ENCODE measurements at places on chromosomes 11 and 22. TPM values are rescaled to one million over a fixed set of nuclear protein-coding genes. Genes with fewer than 3 reads are reported as not detected.

GRCh38 chr11:71209181-71209580 lies 43.2 kb downstream of the SHANK2 start:
- H3K4me3 ChIP-seq: no peak overlapping the region
- no peaks in the 10 kb centered on the region for H3K27me3 ChIP-seq
- no peak overlapping the region for H3K27ac ChIP-seq
- H3K36me3 ChIP-seq: no peaks in the 10 kb centered on the region
- DNase-seq: no peak

The RAB39A gene
- total RNA-seq: 0.67 TPM

The TMPRSS4 gene
- not detected for total RNA-seq

GRCh38 chr11:70097783-70098563 lies 19.9 kb downstream of the ANO1 start:
- H3K27me3 ChIP-seq: no peaks in the 10 kb centered on the region
- H3K4me3 ChIP-seq: no peak overlapping the region
- H3K27ac ChIP-seq: no peak overlapping the region

DNA sequence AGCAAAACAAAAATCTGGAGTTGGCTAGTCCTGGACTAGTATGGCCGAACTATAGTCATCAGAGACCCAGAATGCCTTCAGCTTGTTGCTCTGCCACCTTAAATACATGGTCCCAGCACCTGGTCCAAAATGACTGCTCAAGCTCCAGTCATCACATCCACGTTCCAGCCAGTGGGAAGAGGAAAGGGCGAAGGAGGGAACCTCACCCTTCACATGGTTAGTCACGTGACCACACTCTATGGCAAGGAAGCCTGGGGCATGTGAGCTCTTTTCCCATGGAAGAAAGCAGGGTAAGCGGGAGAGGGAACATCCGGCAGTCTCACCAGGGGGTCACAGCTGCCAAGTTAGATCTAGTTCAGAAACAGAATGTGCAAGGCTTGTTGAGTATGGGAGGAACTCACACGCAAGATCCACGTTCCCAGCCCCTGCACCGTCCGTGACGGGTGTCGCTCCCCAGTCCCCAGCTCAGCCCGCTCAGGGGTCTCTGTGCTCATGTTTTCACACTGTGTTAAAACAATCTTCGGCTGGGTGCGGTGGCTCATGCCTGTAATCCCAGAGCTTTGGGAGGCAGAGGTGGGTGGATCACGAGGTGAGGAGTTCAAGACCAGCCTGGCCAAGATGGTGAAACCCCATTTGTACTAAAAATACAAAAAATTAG lies 1.9 kb upstream of the ANO9 start:
- no peak overlapping the region for H3K4me3 ChIP-seq
- peaks cover 3% of the 10 kb centered on the region for H3K27me3 ChIP-seq
- no peak for DNase-seq
- no peaks in the 10 kb centered on the region for H3K36me3 ChIP-seq

GRCh38 chr11:2460540-2461252 lies 15.9 kb downstream of the KCNQ1 start:
- no peaks in the 10 kb centered on the region for H3K4me1 ChIP-seq
- DNase-seq: no peak

GRCh38 chr22:30604723-30605122 lies 2.3 kb upstream of the TCN2 start:
- no peak overlapping the region for H3K4me3 ChIP-seq
- no peaks in the 10 kb centered on the region for H3K36me3 ChIP-seq
- peaks cover 23% of the 10 kb centered on the region for H3K4me1 ChIP-seq
- no peak for DNase-seq
- no peak overlapping the region for H3K27ac ChIP-seq
- H3K27me3 ChIP-seq: no peaks in the 10 kb centered on the region

DNA sequence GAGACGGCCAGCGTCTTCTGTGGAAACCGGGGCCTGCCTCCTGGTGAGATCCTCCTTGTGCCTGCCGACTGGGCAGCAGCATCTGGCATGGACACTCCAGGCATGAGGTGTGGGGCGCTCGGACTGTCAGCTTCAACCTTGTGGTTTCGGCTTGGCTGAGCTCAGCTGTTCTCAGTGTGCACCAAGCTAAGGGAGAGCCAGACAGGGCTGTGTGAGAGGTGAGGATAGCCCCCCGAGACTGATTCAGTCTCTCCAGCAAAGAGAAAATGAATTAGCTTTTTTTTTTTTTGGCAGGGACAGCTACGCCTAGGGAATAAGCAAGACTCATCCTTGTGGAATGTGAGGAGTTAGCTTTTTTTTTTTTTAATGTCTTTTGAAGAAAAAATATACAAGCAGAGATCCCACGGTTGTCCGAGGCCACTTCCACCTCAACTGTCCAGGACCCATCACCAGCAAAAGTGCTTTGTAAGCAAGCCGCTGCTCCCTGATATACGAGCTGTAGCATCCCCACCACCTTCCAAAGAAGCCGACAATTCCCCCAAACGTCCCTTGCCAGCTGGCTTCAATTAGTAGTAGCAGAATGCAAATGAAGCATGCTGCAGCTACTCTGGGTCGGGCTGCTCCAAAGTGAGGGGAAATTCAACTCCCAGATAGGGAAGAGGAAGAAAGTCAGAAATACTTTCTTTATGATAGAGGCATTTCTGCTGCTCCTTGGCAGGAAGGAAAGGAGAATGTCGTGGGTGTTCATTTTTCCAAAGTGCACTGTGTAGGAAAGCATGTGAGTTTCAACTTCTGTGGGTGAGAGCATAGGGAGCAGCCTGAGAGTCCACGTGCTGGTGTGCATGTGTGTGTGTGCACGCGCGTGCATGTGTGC lies 9.7 kb upstream of the THY1 start:
- H3K4me1 ChIP-seq: peaks cover 20% of the 10 kb centered on the region
- H3K36me3 ChIP-seq: no peaks in the 10 kb centered on the region
- H3K4me3 ChIP-seq: peak overlapping the region; percentile 44
- H3K27me3 ChIP-seq: no peaks in the 10 kb centered on the region
- peak; percentile 90 for DNase-seq

DNA sequence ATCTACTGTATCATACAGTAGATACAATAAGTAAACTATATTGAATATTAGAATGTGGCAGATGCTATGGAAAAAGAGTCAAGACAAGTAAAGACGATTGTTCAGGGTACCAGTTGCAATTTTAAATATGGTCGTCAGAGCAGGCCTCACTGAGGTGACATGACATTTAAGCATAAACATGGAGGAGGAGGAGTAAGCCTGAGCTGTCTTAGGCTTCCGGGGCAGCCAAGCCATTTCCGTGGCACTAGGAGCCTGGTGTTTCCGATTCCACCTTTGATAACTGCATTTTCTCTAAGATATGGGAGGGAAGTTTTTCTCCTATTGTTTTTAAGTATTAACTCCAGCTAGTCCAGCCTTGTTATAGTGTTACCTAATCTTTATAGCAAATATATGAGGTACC lies 14.5 kb downstream of the PIK3IP1 start:
- H3K27me3 ChIP-seq: no peaks in the 10 kb centered on the region
- H3K27ac ChIP-seq: no peak overlapping the region
- H3K4me3 ChIP-seq: no peak overlapping the region
- H3K36me3 ChIP-seq: peaks cover 32% of the 10 kb centered on the region
- no peak for DNase-seq

The PSMA1 gene
- 164 TPM for total RNA-seq

- no peak overlapping the region for H3K4me3 ChIP-seq
- H3K27me3 ChIP-seq: no peaks in the 10 kb centered on the region
- peaks cover 8% of the 10 kb centered on the region for H3K4me1 ChIP-seq
- peak overlapping the region; percentile 58 for H3K27ac ChIP-seq
Measured at GRCh38 chr11:105244160-105244825, 104.7 kb upstream of the CARD18 start.

DNA sequence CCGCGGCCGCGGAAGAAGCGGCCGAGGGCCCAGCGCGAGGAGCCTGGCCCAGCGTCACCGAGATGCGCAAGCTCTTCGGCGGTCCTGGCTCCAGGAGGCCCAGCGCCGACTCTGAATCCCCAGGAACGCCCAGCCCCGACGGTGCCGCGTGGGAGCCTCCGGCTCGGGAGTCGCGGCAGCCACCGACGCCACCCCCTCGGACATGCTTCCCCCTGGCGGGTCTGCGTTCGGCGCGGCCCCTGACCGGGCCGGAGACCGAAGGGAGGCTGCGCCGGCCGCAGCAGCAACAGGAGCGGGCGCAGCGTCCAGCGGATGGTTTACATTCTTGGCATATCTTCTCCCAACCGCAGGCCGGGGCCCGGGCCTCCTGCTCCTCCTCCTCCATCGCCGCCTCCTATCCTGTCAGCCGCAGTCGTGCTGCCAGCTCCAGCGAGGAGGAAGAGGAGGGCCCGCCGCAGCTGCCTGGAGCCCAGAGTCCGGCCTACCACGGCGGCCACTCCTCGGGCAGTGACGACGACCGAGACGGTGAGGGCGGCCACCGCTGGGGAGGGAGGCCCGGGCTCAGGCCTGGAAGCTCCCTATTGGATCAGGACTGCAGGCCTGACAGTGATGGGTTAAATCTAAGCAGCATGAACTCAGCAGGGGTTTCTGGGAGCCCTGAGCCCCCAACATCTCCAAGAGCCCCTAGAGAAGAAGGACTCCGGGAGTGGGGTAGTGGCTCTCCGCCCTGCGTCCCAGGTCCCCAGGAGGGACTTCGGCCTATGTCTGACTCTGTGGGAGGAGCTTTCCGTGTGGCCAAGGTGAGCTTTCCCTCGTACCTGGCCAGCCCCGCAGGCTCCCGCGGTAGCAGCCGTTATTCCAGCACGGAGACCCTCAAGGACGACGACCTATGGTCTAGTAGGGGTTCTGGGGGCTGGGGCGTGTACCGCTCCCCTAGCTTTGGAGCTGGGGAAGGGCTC lies 1.2 kb downstream of the ARHGEF17 start:
- H3K27me3 ChIP-seq: no peaks in the 10 kb centered on the region
- H3K4me3 ChIP-seq: peak overlapping the region; percentile 78
- no peaks in the 10 kb centered on the region for H3K36me3 ChIP-seq
- peak overlapping the region; percentile 98 for H3K27ac ChIP-seq
- DNase-seq: peak; percentile 95
- H3K4me1 ChIP-seq: peaks cover 54% of the 10 kb centered on the region

DNA sequence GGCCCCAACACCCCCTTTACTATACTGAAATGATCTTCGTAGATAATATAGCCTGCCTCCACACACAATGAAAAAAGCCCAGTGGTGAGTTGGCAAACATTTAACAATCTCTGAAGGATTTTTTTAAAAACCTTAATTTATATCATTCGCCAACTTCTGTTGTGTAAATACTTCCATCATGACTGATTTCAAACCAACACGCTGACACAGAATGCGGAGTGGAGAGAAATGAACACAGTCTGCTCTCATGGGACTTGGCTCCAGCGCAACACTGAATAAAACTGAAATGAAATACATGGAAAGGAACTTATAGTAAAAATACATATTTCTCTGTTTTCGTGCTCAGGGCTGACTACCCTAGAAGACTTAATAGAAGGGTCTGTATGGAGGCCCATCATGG lies 61.3 kb upstream of the WNT11 start:
- H3K36me3 ChIP-seq: no peaks in the 10 kb centered on the region
- no peak for DNase-seq
- H3K4me1 ChIP-seq: peaks cover 12% of the 10 kb centered on the region
- peaks cover 6% of the 10 kb centered on the region for H3K27me3 ChIP-seq
- H3K4me3 ChIP-seq: no peak overlapping the region

DNA sequence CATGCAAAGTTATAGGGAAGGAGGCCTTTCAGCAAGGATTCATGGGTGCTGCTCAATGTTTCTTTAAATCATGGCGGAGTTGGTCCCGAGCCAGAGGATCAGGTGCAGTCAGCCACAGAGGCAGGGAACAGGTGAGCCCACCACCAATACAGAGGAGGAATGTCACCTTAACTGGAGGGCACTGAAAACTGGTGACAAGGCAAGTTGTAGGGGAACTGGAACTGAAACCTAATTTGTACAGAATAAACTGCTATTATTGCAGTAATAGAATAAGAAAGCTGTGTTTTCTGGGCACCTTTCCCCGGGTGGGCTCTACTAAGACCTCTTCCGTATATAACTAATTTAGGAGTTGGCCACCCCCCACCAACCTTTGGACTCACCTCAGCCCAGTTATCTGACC lies 296.0 kb upstream of the NARS2 start:
- H3K4me3 ChIP-seq: no peak overlapping the region
- no peak overlapping the region for H3K27ac ChIP-seq
- no peaks in the 10 kb centered on the region for H3K4me1 ChIP-seq
- no peaks in the 10 kb centered on the region for H3K36me3 ChIP-seq
- H3K27me3 ChIP-seq: no peaks in the 10 kb centered on the region

The RIMBP3C gene
- total RNA-seq: 0.23 TPM

DNA sequence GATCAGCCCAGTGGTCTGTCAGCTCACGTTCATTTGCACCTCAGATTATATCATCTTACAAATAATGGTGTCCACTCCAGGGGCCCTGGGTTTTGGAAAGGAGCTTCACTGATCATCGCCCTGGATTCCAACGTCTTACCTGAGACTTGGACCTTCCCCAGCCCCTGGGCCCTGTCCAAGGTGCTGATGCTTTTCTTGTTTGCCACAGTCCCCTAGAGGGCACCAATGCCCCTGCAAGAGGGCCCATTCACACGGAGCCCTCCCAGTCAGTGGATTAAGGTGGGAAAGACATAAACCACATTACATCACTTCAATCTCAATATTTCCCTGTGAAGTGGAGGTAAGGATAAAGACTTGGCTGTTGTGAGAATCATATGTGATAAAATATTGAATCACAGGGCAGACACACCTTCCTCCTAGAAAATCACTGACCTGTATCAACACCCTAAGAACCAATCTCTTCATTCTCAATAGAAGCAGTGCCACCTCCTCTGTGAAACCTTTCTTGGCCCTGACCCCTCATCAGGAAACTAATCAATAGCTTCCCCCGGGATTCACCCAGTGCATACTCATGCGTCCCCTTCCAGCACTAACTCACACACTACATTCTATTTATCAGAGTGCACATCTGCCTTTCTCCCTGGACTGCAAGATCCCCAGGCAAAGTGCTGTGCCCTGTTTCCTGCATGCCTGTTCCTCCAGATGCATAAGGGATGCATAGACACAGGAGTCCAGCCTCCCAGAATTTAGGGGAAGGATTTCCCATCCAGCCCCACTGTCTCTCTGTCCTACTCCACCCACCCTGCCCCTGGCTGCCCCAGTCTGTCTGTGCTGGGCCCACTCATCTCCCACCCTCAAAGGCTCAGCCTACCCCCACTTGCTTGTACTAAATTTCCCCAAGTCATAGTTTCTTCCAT lies 167.0 kb downstream of the BUD13 start:
- H3K36me3 ChIP-seq: no peaks in the 10 kb centered on the region
- peaks cover 4% of the 10 kb centered on the region for H3K4me1 ChIP-seq
- H3K27me3 ChIP-seq: no peaks in the 10 kb centered on the region
- H3K4me3 ChIP-seq: no peak overlapping the region

The LRRC75B gene
- 6.2 TPM for total RNA-seq

The OR51M1 gene
- total RNA-seq: not detected

GRCh38 chr11:7512525-7513233 lies 1.1 kb upstream of the PPFIBP2 start:
- H3K27ac ChIP-seq: no peak overlapping the region
- no peaks in the 10 kb centered on the region for H3K36me3 ChIP-seq
- H3K4me1 ChIP-seq: peaks cover 6% of the 10 kb centered on the region
- no peak for DNase-seq
- peaks cover 19% of the 10 kb centered on the region for H3K27me3 ChIP-seq

- H3K4me3 ChIP-seq: no peak overlapping the region
- no peaks in the 10 kb centered on the region for H3K27me3 ChIP-seq
- no peak for DNase-seq
- H3K4me1 ChIP-seq: no peaks in the 10 kb centered on the region
Measured at GRCh38 chr11:34135439-34135838, 30.0 kb downstream of the NAT10 start.

GRCh38 chr22:38246692-38247091 lies 26.1 kb downstream of the TMEM184B start:
- H3K27me3 ChIP-seq: no peaks in the 10 kb centered on the region
- no peak overlapping the region for H3K4me3 ChIP-seq
- no peak overlapping the region for H3K27ac ChIP-seq
- peaks cover 14% of the 10 kb centered on the region for H3K4me1 ChIP-seq
- peaks cover 10% of the 10 kb centered on the region for H3K36me3 ChIP-seq
